Iris pigment epithelial cell (primary cell): ENCODE measurements at places on chromosomes 1 and 21.

- no peak for DNase-seq
Measured at GRCh38 chr1:28256197-28256827, 3.0 kb upstream of the SESN2 start.

- DNase-seq = no peak
Measured at GRCh38 chr1:61356995-61357394, 274.6 kb downstream of the NFIA start.

GRCh38 chr1:154290921-154291320 is 18.5 kb downstream of the HAX1 start:
- no peak for DNase-seq

GRCh38 chr1:19068639-19069276 is 112.3 kb upstream of the IFFO2 start:
- DNase-seq = no peak

- peak; percentile 42 for DNase-seq
Measured at GRCh38 chr1:183590244-183591191, at the start of gene NCF2. TSS of gene NCF2 (minus strand) at chr1:183590459. CDS start at chr1:183590329, 130 bp downstream.

GRCh38 chr1:93569489-93569888 is 112.1 kb downstream of the BCAR3 start:
- DNase-seq = no peak

DNA sequence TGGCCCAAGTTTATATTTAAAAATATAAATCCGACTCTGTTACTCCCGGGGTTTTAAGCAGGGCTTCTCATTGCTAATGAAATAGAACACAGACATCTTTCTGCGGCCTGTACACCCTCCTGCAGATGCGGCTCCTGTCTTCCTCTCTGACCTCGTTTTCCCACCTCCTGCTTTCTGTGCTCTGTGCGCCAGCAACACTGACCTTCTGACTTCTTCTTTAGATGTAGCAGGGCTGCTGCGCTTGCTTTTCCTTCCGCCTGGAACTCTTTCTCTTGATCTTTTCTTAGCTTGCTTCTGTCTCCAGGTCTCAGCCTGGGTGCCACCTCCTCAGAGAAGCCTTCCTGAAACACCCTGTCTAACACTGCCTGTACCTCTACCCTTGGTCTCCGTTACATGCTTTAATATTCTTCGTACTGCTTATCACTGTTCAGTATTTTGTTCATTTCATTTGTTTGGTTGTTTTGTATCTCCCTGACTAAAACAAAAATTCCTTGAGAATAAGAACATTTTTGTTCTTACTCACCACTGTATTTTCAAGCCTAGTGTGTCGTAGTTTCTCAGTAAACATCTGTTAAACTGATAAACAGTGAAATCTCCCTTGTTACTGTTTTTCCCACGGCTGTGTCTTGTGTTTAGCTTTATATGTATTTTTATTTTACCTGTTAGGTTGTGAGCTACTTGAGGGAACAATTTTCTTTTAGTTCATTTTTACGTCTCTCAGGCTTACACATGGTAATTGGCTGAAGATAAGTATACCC is 79.0 kb downstream of the ST3GAL3 start:
- peak; percentile 63 for DNase-seq

DNA sequence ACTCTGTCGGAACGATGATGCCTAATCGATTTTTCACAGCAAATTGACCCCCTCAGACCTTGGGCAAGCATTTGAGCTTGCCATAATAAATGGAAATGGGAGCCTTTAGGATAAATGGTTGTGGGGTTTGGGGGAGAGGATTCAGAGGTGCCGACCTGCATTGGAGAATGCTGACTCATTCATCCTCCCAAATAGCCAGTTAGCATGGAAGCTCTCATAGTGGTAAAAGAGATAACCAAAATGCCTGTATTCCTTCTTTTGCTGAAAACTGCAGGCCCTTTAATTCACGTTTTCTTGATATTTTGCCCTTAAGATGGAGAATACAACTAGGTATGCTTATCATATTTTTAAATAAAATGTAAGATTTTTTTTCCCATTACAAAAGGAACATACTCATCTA is 392.6 kb upstream of the DEPDC1 start:
- DNase-seq = no peak

DNA sequence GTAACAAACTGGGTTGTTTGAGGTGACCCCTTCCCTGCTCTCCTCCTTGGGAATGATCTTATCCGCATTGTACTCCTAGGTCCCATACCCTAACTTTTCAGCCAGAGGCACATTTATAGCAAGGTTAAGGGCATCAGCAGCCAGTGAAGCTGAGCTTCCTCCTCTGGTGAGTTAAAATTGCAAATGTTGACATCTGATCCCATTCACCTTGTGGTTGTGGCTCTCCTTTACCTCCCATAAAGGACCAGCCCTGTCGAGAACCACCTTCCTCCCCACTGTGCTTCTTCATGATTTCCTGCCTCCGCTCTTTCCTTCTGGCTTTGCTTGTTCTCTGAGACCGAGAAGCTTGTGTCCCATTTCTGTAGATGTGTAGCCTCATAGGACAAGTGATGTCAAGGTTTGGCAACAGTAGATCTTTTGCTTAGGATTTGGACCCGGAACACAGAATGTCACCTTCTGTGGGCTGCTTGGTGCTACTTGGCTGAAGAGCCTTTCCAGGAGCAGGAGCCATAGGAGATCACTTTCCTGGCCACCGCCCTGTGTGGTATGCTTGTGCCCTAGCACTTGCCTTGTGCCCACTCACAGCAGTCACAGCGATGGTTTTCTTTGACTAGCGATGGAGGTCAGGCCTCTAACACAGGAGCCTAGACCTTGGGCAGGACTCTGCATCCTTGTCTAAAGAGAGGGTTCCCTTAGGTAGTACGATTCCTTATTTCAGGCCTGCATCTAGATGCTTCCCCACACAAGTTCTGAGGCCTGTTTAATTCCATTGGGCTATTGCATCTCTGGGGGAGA is 18.8 kb downstream of the SZRD1 start:
- DNase-seq = no peak

DNA sequence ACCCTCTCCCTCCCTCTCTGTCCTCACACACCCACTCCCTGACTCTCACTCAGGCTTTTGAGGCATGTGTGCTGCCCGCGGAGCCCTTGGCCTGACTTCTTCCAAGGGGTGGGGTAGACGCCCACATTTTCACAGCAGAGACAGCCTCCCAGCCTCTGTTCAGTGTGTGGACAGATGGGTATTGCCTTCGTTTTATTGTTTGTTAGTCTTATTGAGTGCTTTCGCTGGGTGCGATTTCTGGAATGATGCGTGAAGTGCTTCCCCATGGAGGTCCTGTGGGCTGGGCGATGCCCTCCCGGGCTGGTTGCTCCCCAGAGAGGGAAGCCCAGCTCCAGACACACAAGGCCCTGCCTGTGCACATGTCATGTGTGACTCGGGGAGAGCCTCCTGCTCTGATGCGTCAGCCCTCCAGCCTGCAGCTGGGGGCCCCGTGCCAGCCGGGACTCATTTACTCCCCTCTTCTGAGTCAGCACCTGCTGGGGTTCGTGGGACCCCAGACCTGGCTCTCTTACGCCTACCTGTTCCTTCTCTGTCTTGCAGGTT is 14.7 kb downstream of the PDXK start:
- DNase-seq = peak; percentile 63

GRCh38 chr21:30193201-30193600 is 22.7 kb downstream of the CLDN8 start:
- peak; percentile 1 for DNase-seq

- DNase-seq = peak; percentile 77
Measured at GRCh38 chr1:8239039-8239305, 78.9 kb upstream of the SLC45A1 start.

GRCh38 chr21:46097336-46098293 is at the start of gene COL6A2:
TSS of gene COL6A2 (plus strand) at chr21:46098112.
- peak; percentile 65 for DNase-seq

DNA sequence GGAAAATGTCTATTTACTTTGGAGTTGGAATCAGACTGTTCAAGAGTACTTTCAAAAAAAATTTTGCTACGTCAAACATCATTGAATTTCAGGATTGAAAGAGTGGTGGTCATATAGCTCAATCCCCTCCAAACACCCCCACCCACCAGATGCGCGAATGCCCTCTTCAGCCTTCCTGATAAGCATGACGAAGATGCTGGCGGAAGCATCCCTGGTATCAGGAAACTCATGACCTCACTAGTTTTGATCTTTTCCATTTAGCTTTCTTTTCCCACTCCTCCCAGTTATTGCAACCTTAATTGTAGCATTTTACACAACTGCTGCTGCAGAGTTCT is 104.4 kb downstream of the LEPR start:
- no peak for DNase-seq

DNA sequence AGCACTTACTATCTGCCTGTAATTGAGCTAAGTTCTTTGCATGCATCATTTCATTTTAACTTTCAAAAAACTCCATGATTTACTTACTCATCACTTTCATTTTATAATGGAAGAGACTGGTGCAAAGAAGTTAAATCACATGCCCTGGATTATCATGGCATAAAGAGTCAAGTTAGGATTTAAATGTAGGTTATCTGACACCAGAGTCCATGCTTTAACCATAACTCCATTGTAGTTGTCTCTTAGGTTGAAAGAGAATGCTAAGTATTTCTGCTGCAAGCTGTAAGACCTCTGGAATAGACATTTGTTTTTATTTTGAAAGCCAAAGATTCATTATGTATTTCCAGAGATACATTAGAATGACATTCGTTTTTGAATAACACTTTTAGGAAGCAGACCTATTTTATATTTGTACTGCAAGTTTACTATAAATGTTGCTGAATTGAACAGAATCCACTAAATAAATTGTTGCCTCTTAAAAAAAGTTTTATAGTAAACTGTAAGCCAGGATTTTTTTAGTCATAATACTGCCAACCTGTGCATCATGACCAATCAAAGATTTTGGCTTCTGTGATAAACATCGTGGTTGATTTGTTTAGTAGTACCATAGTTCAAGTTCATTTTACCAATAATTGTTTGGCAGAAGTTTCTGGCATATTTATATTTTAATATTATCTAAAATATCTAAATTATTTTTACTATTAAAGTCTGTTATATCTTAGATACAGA is 26.1 kb downstream of the CFH start:
- DNase-seq = peak; percentile 54

- DNase-seq = no peak
Measured at GRCh38 chr1:178496410-178497135, at the start of gene CLEC20A. TSS of gene CLEC20A (minus strand) at chr1:178496964. CDS start at chr1:178496939, 25 bp downstream.

GRCh38 chr1:60984062-60984799 is 98.1 kb upstream of the NFIA start:
- DNase-seq = peak; percentile 45

GRCh38 chr1:5725855-5726585 is 266.2 kb downstream of the NPHP4 start:
- no peak for DNase-seq

- DNase-seq = no peak
Measured at GRCh38 chr1:233652526-233652925, 38.6 kb downstream of the KCNK1 start.

DNA sequence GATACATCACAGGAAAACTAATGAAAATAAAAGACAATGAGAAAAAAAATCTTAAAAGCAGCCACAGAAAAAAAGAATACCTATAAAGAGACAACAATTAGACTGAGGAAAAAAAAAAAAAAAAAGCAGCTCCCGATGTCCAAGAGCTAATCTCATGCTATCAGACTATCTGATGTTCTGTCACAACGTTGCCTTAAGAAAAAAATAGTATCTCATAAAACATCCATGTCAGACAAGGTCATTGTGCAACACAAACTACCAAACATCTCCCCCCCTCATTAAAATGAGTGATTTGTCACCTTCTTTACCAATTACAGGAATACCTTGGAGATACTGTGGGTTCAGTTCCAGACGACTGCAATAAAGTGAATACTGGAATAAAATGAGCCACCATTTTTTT is 68.9 kb downstream of the ZNF644 start:
- DNase-seq = no peak

DNA sequence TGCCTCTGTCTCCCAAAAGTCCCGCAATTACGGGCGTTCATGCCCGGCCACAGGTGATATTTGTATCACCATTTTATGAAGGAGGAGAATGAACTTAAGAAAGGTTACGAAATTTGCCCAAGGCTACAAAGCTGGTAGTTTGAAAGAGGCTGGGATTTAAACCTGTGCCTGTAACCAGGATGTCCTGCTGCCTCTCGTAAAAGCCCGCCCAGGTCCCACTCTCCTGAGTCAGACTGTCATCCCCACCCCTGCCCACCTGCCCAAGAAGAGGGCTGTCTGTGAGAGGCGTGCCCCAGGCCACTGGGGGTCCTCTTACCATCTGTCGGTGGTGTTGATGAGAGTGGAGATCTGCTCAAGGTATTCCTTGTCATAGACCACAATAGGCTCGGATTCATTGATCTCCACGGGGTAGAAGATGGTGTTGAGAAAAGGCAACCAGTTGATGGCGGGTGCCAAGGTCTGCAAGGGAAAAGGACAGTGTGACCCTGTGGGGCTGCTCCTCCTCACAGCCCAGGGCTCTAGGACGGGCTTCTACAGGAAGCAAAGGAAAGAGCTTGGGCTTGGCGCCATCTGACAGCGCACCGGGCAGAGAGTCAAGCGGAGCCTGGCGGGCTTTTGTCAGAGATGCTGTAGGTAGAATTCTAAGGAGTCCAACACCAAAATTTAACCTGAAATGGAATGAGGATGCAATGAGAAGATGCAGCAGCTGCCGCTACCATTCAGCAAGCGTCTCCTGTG is 43.2 kb downstream of the ECE1 start:
- DNase-seq = no peak

DNA sequence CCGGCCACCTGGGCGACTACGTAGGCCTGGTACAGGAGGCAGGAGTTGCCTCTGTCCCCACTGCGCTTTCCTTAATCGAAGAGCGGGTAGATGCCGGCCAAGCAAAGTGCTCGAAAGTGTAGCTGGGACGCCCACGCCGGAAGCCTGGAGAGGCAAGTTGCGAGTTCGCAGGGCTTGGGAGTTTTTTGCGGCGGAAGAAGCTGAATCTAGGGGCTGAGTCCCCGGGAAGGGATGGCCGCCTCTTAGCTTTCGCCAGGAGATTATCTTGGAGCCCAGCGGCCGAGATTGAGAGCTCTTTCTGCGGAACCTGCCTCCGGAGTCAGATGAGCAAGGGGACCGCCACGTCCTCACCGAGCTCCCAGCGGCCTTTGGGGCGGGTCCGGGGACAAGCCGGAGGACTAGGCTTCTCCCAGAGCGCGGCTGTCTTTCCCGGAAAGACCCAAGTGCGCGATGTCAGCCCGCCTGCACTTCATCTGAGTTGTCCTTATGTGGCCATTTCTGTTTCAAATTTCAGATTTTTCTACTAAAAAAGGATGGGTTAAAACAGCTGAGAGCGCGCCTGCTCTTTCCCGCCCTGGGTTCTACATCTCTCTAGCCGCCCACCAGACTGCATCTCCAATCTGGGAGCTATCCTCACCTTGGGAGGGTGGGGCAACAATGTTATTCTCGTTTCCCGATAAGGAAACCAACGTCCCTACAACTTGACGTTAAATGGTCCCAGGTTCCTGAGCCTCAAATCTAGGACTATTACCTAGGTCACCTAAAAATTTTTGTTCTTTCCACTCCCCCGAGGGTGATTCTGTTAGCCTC is 12.4 kb upstream of the TBX15 start:
- DNase-seq = no peak

DNA sequence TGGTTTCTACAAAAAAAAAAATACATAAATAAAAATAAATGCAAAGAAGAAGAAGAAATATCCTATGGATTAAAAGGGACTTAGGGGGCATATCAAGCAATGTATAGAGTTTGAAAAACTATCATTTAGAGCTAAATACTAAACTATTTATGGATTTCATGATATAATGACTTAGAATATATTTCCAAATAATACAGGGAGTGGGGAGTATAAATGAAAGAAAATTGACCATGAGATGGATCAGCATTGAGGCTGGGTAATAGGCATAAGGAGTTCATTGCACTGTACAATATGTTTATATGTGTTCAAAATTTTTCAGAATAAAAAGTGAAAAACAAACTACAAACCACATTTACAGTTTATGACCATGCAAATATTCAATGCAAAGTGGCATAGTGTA is 18.8 kb downstream of the NHLH2 start:
- no peak for DNase-seq
